ENCODE measurements at places on chromosomes 1 and 21.

GRCh38 chr1:228725178-228725577 is 10.1 kb upstream of the RHOU start:
- DNase-seq, result no peak

DNA sequence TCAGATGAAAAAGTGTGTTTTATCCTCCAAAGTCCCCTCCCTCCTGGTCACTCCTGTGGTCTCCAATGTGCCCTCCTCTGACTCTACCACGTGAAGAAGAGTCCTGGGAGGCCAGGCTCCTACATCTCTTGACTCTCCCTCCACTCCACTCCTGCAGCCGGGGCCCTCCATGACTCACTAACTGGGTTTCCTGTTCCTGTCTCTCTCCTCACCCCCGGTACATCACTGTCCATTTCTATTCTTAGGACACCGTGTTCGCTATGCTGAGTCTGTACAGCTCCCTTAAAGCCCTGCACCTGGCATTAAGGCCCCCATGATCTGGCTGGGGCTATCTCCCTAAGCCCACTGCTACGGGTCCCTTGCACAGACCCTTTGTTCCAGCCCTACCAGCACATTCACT is 93.4 kb downstream of the BCAR3 start:
- DNase-seq, result no peak

DNA sequence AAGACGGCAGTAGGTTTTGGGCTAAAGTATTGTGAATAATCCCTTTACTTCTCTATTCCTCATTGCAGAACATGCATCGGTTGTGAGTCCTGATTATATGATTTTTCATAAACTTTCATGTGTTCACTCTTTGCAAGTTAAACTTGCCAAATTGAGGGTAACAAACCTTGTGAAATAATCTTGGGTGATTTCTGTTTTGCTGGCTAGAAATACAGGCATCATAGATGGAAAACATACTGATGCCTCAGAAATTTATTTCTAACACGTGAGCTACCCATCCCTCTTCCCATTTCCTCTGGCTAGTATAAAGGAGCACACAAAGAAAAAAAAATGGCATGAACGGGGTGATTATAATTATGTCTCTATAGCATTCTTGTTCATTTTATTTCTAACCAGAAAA is 39.6 kb downstream of the RGS5 start:
- no peak for DNase-seq

DNA sequence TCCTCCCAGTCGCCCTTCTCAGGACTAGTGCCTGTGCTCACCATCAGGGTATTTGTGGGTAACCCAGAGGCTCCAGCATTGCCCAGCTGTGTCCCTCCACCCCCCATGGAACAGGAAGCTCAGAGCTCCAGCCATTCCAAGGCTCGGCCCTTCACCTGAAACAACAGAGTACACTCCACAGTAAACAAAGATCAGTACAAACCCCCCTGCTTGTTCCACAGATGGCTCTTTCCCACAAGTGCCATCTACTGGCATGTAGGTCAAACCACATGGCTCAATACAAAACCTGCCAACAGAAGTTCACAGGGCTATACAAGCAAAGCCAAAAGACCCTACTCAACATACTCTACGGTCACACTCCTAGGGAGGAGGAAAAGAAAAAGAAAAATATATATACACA is 258.7 kb downstream of the AGBL4 start:
- no peak for DNase-seq

- DNase-seq, result no peak
These were observed 37.8 kb upstream of the GADD45A start for GRCh38 chr1:67647036-67647798.

All from stimulated activated CD4-positive, alpha-beta T cell treated with anti-CD3 and anti-CD28 coated beads, Interleukin-4, amount 100 ng/mL, for 48 hours (primary cell).